Fibroblast of pulmonary artery (primary cell): ENCODE measurements at places on chromosomes 5 and 9.

- no peak for DNase-seq
Measured at GRCh38 chr5:88322785-88323184, 54.1 kb upstream of the TMEM161B start.

DNA sequence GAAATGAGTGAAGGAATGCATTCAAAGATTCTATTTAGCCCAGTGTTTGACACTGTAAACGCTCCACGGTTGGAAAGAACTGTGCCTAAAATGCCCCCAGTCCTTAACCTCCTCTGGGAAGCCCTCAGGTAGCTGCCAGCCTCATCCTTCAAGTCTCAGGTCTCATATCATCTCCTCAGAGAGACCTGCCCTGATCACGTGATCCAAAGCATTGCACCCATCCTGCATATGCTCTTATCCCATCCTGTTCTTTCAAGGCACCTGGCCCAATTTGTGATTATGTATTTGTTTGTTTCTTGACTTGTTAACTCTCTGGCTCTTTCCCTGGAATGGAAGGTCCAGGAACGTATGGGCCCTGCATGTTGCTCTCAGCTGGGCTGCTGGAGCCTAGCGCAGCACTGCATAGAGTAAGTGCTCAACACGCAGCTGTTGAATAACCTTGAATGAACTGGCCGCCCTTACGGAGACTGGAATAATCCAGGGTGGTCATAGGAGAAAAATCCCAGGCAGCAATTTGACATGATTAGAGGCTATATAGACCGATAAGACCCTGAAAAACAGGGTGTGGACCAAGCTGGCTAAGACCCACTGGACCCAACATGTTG is 8.7 kb downstream of the C1QTNF2 start:
- no peak for DNase-seq

- no peak for DNase-seq
Measured at GRCh38 chr9:32886021-32886420, 102.7 kb downstream of the TMEM215 start.

GRCh38 chr9:118148990-118149389 is 444.8 kb downstream of the TLR4 start:
- DNase-seq = no peak

- no peak for DNase-seq
Measured at GRCh38 chr9:90029386-90029785, 424.6 kb downstream of the GADD45G start.
